ENCODE measurements at places on chromosomes 7 and 10.

DNA sequence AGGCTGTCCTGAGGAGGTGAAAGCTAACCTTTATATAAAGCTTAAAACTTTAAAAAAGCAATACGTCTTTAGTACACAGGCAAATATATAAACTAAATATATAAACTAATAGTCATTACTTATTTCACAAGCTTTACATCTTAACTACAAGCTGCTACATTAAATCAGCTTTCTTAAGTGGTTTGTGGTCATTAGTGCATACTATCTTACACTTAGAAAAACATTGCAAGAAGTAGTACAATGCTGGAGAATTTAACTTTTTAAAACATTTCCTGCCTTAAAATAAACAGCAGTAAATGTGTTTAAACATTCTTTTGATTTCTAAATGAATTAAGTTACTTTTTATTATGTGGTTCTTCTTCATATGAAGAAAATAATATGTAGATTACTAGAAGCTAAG is 36.3 kb downstream of the MET start:
- no peak for DNase-seq

DNA sequence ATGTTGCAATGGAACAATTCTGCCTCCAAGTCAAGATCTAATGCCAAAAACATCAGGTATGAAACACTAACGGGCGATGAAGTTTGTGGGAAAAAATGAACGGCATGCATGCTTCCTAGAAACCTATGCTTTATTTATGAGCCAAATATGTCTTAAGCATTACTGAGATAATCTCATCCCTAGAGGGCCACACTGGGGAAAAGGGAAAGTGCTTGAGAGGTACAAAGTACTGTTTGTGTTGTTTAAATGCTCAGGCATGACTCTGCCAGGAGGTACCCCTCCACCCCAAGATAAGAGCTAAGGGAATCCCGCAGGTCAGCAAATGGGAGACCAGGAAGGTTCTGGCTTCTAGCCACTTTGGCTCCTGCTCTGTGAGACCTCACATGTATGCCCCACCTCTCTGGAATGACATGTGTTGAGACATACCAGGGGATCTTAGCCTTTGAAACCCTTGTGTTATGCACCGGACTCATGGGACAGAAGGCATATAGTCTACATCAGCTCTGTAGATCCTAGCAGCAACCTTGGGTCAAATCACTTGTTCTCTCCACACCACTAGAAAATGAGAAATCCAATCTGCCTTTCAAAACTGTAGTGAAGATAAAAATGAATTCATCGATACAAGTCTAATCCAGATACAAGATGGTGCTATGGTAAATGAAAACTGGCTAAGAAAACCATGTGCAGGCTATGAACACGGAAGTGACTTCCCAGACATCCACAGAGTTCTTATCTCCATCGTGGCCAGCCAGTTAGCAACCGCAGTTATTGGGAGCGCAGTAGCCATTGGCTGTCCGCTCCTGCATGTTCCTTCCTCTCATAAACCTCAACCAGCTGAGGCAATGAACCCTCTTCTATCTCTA is 61.0 kb downstream of the CREB3L2 start:
- DNase-seq, result no peak

DNA sequence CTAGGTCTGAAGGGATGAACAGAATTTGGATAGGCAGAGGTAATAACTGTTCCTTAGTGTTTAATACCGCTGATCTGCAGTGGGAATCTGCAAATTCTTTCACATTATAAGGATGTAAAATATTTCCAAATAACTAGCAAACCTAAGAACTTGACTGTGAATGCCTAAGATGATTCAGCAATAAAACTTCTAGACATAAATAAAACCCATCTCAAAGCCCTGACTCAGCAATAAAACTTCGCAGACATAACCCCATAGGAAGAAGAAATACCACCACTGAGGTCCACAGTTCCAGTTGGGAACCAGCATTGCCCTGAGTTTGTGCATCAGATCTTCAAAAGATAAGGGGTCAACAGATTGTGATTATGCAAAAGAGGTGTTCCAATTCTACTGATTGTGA is 354.2 kb downstream of the GFRA1 start:
- no peak for DNase-seq

DNA sequence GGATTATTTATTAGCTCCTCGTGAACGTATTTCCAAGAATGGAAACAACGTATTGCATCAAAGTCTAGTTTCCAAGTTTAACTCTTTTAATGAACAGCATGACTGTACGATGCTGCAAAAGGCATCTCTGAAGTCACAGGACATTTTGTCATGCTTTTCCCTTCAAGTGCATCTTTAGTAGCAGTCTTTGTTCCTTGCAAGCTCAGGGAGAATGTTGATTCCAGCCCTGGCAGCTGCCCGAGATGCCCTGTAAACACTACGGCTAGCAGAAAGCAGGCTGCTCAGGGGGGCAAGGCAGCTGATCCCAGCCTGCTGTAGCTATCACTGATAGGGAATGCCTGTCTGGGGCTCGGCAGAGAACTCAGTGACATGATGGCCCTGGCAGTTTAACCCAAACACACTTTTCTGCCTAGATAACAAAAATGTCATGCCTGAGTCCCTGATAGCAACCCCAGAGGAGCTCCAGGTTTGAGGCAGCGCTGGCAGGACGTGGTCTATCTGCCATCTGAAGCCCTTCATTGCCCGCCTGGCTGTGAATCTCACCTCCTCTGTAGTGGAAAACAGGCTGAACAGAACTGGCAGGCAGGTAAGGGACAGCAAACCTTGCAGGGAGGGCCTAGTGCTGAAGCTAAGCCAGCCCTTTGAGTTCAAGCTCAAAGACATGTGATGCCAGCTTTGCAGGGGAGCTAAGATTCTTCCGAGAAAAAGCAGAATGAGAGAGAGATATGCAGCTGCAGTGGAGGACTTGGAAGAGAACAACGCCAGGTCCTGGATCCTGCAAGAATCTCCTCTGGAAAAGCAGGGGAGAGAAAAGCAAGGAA is 264.6 kb downstream of the SNX10 start:
- no peak for DNase-seq

- peak; percentile 28 for DNase-seq
Observed at GRCh38 chr10:97025613-97026242, 160.0 kb downstream of the SLIT1 start.

- DNase-seq, result no peak
Observed at GRCh38 chr10:29591651-29591968, 43.2 kb downstream of the SVIL start.

DNA sequence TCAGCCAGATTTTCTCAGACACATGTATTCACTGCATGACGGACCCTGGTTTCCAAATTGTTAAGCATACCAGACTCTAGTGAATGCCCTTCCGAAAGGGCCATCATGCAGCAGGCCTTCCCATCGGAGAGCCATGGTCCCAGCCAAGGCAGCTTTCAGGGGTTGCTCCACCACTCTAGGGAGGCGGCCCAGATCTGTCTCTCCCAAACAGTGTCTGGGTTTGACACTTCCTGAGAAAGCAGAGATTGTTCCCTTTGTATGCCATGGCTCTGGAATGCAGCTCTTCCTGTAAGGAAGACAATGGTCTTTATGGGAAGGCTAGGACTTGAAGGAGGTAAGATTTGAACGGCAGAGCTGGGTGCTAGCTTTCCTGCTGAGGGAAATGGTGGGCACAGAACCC is 178.8 kb upstream of the BMPER start:
- no peak for DNase-seq

DNA sequence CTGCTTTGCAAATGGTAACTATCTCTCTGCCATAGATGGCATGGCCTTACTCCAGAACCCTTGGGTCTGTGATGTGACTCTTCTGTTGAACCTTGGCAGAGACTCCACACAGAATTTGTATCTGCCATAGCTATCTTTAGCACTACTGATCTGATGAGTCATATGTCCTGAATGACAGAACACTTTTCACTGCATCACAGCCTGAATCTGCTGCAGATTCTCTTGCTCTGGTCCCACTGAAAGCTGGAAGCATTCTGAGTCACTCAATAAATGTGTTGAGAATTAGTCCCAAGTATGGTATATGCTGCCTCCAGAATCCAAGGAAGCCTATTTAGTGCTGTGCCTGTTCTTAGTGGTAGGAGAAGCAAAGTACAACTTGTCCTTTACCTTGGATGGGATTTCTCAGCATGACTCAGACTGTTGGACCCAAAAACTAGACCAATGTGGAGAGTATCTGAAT is 39.5 kb upstream of the ANKRD1 start:
- DNase-seq, result no peak

DNA sequence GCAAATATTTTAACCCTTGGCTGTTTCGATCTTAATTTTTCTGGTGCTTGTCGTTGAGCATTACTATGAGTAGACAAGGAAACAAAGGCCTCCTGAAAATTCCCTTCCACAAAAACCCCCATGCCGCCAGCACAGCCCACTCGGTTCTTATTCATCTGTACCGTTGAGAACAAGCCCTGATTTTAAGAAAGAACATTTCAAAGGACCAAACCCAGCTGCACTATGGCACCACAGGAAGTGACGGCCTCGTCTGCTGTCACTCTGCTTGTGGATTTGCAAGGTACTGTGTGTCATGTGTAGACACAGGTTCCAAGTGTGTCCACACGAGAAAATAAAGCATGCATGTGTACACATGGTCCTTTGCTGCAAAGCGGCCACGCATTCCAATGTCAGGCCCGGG is 285.2 kb downstream of the DNAJB6 start:
- DNase-seq, result no peak

GRCh38 chr7:157335236-157335635 is 1.6 kb upstream of the DNAJB6 start:
- no peak for DNase-seq

DNA sequence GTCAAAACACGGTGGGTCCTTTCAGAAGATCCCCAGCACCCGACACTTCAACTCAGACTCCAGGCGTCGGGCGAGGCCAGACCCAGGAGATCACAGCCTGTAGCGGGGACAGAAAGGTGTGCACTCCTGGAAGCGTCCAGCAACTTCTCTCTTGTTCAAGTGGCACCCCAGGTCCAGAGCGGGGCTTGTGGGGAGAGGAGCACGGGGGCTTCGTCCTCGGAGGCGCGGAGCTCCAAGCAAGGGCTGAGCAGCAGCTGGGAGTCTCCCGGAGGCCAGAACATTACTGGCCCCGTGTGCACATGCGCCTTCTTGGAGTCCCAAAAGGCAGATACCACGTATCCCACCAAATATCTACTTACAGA is 54.9 kb downstream of the ZRANB1 start:
- DNase-seq, result no peak

GRCh38 chr10:79586933-79587332 is 23.8 kb upstream of the SFTPA1 start:
- DNase-seq, result no peak

GRCh38 chr10:35565602-35566081 is 39.5 kb upstream of the GJD4 start:
- no peak for DNase-seq

- no peak for DNase-seq
Observed at GRCh38 chr7:28755255-28755654, 202.9 kb downstream of the TRIL start.

- DNase-seq, result no peak
Observed at GRCh38 chr10:104085801-104086400, at the start of gene COL17A1. Gene COL17A1, minus strand, starts transcription at chr10:104085880. Its CDS starts 5,207 bp downstream, at chr10:104080673.

DNA sequence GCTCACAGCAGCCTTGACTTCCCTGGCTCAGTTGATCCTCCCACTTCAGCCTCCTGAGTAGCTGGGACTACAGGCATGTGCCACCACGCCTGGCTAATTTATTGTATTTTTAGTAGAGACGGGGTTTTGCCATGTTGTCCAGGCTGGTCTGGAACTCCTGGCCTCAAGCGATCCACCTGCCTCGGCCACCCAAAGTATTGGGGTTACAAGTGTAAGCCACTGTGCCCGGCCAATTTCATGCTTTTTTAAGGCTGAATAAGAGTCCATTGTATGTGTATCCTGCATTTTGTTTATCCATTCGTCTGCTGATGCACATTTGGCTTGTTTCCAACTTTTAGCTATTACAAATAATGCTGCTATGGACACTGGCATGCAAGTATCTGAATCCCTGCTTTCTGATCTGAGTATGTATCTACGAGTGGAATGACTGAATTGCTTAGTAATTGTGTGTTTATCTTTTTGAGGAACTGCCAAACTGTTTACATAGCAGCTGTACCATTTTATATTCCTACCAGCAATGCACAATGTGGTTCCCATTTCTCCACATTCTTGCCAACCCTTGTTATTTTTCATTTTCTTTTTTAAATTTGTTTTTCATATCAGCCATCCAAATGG is 37.3 kb upstream of the TPST1 start:
- no peak for DNase-seq

GRCh38 chr10:31819391-31819820 is 109.2 kb downstream of the ARHGAP12 start:
- DNase-seq, result no peak

DNA sequence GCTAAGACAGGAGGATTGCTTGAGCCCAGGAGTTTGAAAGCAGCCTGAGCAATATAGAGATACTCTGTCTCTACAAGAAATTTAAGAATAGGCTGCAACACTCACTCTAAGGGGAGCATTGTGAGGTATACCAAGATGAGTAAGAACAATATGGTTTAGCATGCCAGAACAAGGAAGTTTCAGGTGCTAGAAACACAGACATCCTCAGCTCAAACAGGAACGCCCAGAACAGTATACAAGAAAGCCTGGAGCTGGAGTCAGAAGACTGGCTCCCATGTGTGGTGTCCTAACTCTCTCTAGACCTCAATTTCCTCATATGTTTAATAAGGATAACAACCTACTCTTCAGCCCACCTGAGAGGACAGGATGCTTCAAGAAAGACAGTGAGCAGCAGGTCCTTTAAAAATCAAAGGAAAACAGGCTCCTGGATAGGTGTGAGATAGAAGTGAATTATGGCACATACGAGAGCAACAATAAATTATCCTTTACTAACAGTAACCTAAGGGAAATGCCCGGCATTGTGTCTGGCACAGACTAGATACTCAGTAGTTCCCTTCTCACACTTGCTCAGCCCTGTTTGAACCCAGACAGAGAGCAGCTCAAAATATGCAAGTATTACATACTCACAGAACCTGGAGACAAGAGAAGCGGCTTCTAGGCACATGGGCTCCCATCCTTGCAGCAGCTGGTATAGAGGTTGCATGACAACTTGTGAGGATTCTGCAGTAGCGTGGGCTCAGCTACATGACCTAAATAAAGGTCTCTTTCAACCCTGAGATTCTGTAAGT is 45.4 kb downstream of the KAT6B start:
- DNase-seq, result no peak

GRCh38 chr10:68166871-68167585 is 57.7 kb downstream of the MYPN start:
- no peak for DNase-seq

- no peak for DNase-seq
Observed at GRCh38 chr7:37988721-37989650, 68.5 kb downstream of the EPDR1 start.

- DNase-seq, result no peak
Observed at GRCh38 chr7:147182874-147183273, 1066.3 kb downstream of the CNTNAP2 start.

GRCh38 chr7:45237788-45238461 is 80.3 kb downstream of the RAMP3 start:
- DNase-seq, result no peak
